ENCODE measurements at places on chromosomes 2 and 18.

DNA sequence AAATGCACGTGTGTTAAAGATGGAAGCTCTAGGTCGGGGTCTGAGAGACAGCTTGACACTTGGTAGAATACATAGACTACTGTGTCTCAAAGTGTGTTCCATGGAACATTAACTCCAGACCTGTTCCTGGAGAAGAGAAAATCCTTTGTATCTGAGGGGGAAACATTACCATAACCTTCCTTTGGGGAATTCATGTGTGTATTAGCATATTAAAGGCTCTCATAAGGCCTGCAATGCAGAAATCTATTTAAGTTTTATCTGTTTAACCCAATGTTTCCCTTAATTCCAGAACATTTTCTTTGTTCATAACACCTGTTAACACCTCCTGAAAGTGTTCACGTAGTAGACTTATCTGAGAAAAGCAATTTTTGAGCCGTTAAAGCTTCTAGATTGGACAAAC is 99.5 kb downstream of the PLB1 start:
- no peak for DNase-seq

- no peak for DNase-seq
Observed at GRCh38 chr18:55083461-55083860, 124.2 kb upstream of the CCDC68 start.

- DNase-seq = no peak
Observed at GRCh38 chr2:231725476-231725875, 17.2 kb downstream of the PTMA start.

DNA sequence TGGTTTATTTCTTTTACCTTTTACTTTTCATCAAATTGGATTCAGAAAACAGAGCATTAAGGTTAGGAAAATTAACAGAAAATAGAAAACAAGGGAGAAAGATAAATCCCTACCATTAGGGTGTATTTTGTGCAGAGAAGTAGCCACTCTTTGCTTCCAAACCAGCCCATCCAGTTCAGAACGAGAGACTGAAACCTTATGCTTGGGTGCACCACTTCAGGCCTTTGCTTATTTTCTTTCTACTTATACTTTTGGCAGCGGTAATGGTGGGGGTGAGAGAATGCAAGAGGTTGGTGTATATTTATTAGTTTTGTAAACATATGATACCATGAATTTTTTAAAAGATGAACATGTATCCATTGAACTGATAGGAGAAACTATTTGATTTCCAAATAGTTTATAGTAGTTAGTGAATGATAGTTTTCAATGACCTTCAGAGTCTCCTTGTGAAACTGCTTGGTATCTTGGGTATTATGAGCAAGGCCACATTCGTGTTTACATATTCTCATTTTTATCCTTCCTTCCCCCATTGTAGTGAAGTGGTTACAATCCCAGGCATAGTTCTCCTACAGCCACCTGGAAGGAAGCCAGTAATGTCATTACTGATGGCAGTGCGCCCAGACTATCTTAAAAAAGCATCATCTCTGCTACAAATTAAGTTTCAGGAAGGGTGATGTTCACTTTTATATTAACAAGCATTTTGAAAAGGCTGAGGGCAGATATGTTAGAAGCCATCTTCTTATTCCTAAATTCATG is 60.8 kb downstream of the MFSD6 start:
- DNase-seq = peak; percentile 50

GRCh38 chr2:206001912-206002311 is 84.1 kb downstream of the INO80D start:
- DNase-seq = no peak

DNA sequence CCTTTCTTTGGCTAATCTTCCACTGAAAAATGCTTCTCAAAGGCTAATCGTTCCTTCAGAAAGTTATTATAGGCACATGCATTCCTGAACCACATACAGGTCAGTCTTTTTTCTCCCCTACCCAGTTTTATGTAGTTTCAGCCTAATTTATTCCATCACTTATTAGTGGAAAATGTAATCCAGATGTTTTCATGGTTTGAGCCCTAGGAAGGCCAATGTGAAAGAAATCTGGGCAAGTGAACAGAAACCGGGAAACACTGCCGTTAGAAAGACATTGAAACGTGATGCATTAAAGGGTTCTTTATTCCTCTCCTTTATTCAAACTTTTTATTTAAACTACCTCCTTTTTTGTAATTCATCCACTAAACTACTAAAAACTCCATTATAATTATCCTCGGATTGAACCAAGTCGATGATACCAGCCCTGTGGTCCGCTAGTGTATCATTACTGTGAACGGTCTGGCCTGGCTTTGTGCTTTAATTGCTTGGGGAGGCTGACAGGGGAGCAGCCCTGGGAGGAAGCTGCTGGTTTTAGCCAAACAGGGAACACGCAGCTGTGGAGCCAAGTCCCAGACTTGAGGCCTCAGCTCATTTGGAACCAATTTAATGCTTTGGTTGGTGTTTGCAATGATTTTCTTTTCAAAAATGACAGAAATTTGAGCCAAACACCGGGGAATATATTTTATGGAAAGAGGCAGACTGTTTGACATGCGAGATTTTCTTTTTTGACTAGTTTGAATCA is 149.2 kb downstream of the ARHGAP28 start:
- DNase-seq = no peak

- DNase-seq = no peak
Observed at GRCh38 chr2:168528016-168528415, 71.9 kb downstream of the CERS6 start.

GRCh38 chr18:61946449-61946848 is 53.6 kb upstream of the RNF152 start:
- DNase-seq = no peak

DNA sequence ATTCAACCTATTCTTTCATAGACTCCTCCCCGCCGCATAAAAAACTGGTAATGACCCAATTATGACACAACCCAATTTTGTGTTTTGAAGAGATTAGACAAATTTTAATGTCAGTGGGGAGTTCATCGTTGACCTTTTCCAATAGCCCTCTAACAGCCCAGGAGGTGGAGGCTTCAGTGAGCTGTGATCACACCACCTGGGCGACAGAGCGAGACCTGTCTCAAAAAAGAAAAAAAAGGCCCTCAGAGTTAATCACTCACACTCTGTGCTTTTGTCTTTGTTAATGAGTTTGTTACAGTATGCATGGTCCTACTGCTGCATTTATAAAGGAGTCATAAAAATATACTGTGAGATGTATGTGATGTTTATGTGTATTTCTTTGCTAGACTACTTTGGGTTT is 510.6 kb downstream of the CPS1 start:
- DNase-seq = no peak

GRCh38 chr2:51424418-51424817 is 392.5 kb upstream of the NRXN1 start:
- DNase-seq = no peak

GRCh38 chr2:174142290-174142689 is 106.0 kb downstream of the OLA1 start:
- DNase-seq = no peak

DNA sequence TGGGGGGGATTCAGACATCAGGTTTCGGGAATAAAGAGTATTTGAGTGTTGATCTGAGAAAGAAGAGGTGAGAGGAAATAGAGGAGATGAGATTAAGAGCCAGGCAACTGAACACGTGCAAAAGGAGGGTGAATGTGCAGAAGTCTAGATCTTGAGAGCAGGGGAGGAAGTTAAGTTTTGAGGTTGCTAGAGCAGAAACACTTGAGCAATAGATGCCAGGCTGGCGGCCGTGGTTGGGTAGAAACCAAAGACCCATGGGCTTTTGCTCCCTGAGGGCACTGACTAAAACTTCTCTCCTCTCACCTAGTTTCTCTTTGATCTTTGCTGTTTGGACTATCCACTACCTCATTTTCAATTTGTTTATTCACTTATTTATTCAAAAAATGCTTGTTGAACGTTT is 116.0 kb downstream of the CDC42EP3 start:
- DNase-seq = no peak

DNA sequence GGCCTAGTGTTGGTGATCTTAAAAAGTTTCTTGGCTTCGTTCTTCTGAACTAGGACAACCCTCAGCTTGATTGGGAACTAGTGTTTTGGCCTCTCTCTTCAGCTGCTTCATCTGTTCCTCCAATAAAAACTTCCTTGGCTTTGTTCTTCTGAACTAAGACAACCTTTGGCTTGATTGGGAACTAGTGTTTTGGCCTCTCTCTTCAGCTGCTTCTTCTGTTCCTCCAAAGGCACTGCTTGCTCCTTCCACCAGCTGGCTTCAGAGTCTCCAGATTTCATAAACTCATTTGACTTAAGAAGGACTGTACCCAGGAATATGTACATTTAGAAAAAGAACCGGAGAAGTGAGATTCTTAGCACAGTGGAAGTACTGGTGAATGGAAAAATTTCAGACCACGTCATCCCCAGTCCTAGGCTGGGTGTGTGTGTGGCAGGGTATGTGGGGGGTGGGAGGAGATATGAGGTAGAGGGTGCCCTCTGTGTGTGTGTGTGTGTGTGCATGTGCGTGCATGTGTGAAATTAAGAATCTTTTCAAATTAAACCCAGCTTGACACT is 20.4 kb downstream of the IL1R2 start:
- no peak for DNase-seq

- DNase-seq = no peak
Observed at GRCh38 chr2:208320686-208321085, 54.6 kb downstream of the PIKFYVE start.

DNA sequence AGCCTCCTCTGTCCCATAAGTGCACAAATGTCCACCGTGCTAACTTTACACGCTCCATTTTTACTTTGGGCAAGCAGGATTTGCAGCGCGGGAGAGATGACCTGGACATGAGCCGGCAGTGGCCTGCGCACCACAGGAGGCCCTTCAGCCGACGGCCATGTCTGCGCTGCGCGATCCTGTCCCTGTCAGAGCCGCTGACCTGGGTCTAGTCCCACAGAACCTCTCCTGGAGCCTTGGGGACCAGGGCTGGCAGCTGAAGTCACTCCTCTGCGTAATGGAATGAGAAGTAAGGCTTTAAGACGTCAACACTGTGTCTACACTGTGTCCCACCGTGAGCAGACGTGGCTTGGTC is 29.6 kb downstream of the ADI1 start:
- no peak for DNase-seq

GRCh38 chr2:215299337-215299859 is 12.5 kb upstream of the ATIC start:
- DNase-seq = no peak

- no peak for DNase-seq
Observed at GRCh38 chr2:230137902-230138539, 69.3 kb upstream of the SLC16A14 start.

GRCh38 chr2:232085826-232086425 is 124.4 kb downstream of the DIS3L2 start:
- no peak for DNase-seq

- no peak for DNase-seq
Observed at GRCh38 chr2:108189316-108189715, 50.5 kb upstream of the SULT1C3 start.

DNA sequence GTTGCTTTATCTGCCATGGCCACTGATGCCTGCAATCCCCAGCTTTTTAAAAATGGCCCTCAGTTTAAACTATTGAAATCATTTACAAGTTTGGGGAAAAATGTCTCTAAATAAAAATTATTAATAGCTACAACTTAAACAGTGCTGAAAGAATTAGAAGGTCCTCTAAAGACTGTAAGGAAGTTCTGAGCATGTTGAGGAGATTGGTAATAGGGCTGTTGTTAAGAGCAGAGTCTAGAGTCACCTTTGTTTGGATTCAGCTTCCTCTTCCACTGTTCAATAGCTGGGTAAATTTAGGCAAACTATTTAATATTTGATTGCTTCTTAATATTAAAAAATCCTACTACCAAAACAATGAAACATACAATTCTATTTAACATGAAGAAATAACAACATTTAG is 1127.1 kb upstream of the DDX18 start:
- no peak for DNase-seq

DNA sequence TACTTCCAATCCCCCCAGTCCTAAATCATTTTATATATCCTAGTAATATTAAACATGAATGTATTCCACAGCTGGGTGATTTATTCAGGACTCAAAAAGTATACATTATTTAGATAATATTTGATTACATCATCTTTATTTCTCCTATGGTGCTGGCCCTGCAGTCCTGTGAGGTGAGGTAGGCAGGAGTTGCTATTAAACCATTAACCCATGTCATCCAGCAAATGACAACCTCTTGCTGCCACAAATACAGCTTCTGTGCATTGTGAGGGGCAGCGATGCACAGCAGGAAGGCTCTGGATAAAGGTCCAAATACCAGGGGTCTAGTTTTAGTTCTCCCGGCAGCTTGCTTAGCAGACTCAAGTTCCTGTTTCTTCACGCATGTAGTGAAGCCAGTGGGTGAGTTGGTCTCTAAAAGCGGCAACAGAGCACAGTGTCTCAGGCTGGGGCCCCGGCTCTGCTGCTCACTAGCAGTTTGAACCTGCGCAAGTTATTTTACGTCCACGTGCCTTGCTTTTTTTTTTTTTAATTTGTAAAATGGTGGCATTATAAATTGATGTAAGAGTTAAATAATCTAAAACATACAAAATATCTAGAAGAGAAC is 36.1 kb downstream of the INSIG2 start:
- no peak for DNase-seq

DNA sequence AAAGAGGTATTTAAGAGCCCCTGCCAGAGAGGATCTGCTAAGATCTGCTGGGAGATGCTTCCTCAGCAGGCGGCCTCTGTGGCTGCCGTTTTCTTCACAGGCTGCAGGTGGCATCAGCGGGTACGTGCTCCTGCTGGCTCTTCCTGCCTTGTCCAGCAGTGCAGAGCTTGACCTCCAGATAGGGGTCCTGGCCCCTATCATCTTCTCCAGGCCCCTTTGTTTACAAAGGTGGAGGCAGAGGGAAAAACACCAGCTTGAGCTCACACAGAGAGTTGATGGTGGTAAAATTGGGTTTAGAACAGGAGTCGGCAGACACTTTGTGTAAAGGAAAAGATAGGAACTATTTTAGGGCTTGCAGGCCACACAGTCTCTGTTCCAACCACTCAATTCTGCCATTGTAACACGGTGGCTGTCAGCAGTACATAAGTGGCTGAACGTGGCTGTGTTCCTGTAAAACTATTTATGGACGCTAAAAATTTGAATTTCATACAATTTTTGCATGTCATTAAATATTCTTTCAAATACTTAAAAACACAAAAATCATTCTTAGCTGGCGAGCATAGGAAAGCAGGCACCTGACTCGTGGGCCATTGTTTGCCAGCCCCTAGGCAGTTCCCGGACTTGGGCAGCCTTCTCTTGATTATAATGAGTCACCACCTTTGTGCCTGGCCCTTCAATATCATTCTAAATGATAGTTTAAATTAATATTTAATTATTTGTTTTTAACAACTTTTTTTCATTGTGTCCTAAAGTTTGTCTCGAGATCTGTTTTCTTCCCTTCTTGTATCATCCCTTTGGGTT is 98.2 kb upstream of the B3GNT7 start:
- peak; percentile 18 for DNase-seq

- DNase-seq = no peak
Observed at GRCh38 chr2:188326669-188327301, 35.1 kb downstream of the GULP1 start.

DNA sequence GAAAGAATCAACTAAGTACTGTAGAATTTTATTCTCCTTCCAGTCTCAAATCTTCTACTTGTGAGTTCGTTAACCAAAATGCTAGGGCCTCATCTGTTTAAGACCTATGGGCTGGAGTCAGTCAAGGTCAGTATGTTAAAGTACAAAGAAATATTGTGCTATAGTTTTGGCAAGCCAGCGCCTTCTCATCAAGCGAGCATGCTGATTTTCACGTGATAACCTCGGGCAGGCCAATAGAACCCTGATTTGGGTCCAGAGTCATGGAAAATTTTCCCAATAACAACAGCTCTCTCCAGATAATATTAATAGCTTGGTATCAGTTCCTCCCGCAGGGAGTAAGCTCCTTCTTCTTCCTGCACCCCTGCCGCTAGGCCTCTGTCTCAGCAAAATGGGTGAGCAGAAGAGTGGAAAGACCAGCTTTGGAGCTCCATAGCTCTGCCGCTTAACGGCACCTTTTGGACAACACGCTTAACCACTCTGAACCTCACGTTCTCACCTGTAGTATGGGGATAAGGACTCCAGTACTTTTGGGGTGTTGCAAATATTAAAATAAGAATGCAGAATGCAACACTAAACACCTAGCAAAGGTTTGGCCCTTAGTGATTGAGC is 11.7 kb downstream of the CABLES1 start:
- no peak for DNase-seq
